ENCODE measurements at places on chromosomes 7 and 10.

GRCh38 chr10:3391657-3392056 is 219.1 kb upstream of the PITRM1 start:
- no peak for DNase-seq

GRCh38 chr10:60203993-60204618 is 185.6 kb downstream of the ANK3 start:
- DNase-seq = no peak

GRCh38 chr7:401495-401894 is 111.5 kb downstream of the FOXL3 start:
- DNase-seq = no peak

DNA sequence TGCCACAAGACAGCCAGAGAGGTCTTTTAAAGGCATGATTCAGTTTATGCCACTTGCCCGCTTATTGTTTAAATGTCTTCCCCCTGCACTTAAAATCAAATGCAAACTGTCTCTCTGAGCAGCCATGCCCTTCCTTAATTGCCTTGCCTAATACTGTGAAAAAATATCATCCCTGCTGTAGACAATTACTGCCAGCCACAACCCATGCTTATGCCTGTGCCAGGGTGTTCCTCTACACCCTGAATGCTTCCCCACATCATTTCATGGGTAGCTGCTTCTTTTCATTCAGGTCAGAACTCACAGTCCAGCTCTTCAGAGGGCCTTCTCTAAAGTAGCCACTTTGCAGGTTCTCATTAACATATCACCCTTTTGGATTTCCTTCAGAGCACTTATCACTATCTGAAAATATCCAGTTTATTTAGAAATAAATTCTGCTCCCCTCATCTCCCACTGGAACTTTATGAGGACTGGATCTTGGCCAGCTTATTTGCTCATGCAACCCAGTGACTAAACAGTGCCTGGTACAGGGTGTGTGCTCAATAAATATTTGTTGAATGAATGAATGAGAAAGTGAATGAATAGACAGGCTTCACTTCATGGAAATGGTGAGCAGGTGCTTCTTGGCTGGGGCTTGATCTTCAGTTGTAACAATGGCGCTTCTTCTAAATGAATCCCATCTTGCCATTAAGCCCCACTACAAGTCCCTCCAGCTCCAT is 162.4 kb upstream of the MDFIC start:
- DNase-seq = no peak

- DNase-seq = no peak
These were observed 310.4 kb upstream of the IMMP2L start for GRCh38 chr7:111872450-111873325.

DNA sequence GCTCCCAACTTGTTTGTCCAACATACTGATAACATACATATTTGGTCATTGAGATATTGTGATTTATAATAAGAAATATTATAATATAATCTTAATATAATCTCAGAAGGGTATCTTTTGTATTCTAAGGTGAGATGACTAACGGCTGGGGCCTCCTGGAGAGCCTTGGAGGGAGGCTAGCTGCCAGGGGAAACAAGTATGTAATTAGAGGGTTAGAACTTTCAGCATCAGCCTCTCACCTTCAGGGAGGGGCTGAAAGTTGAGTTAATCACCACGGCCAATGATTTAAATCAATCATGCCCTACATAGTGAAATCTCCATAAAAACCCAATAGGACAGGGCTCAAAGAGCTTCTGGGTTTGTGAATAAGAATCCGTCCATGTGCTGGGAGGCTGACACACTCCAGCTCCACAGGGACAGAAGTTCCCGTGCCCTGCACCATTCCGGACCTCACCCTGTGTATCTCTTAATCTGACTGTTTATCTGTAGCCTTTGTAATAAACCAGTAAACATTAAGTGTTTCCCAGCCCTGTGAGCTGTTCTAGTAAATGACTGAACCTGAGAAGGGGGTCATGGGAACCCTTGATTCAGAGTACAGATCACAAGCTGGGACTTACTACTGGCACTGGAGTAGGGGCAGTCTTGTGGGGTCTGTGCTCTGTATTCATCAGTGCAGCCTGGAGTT is 86.3 kb upstream of the STEAP1B start:
- no peak for DNase-seq
